Stimulated activated CD8-positive, alpha-beta memory T cell treated with anti-CD3 and anti-CD28 coated beads, Interleukin-4, amount 100 ng/mL, for 48 hours (primary cell): ENCODE measurements at places on chromosomes 11 and 22.

DNA sequence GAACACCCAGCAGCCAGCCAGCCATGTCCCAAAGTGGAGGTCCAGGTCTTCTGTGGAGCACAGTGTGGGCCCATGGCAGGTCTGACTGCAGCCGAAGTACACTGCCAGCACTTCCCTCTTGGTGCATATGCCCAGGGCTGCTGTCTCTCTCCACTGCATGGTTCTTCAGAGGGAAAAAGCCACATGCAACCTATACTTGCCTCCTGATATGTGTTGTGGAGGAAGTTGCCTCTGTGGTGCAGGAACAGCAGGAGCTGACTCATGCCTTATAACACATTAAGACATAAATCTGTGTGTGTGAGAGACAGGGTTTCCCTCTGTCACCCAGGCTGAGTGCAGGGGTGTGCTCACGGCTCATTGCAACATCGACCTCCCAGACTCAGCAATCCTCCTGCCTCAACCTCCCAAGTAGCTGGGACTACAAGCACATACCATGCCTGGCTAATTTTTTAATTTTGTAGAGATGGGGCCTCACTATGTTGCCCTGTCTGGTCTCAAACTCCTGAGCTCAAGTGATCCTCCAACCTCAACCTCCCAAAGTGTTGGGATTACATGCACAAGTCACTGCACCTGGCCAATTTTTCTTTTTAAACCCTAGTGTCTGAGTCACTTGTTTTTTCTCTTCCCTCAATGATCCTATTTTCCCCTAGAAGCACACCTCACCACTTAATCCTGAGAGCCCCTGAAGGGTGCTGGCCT is 98.8 kb downstream of the MPPED2 start:
- DNase-seq: no peak

DNA sequence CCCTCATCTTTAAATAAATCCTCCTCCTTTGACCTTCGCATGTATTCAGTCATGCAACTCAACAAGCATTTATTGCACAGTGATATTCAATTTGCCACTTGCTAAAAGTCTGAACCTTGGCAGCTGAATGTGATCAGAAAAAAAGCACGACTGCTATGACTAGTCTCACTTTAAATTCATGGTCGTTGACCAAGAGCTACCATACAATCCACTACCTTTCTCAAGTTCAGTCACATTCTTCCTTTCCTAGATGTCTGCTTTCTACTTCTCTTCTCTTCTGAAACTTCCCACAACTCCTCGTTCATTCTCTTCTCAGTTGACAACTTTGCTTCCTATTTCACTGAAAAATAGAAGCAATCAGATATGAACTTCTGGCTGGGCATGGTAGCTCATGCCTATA is 2.0 kb upstream of the SAA1 start:
- no peak for DNase-seq

- no peak for DNase-seq
These were observed 21.6 kb upstream of the NNMT start for GRCh38 chr11:114274637-114275036.

- DNase-seq: no peak
These were observed 186.6 kb upstream of the BDNF start for GRCh38 chr11:27886857-27887256.

DNA sequence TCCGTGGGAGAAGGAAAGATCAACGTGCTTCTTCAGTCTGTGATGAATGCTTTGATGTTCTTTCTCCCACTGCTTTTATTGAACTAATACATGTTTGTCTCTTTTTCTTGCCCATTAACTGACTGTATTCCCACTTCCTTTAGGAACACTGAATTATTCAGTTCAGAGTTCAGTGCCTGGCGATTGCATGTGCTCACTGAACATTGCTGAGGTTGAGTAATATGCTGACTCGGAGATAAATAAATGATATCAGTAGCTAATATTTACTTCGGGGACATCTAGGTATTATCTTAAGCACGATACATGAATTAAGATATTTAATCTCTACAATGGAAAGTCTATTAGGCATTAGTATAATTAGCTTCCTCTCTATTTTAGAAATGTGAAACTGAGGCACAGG is 102.3 kb upstream of the OR5AK2 start:
- DNase-seq: no peak

GRCh38 chr11:79083352-79083751 is 357.5 kb downstream of the TENM4 start:
- DNase-seq: no peak

DNA sequence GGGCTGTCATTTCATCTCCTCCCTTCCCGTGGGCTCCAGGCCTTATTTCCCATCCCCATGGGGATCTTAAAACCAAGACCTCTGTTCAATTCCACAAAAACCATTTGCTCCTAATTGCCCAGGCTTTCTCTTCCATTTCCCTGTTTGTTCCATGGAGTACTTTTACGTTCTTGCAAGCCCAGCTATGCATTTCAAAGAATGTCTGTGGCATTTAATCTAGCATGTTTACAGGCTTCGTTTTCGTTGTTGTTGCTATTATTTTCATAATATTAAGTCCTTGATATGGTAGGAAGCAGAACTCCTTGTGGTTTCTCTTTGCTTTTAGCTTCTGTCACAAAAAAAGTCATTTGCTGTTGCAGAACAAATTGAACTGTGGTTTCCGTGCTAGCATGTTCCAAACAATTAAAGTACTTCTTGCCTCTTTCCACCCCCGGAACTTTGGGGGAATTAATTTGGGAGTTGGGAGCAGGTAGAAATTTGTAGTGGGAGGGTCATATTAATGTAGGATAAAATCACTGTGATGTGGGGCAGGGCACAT is 68.1 kb upstream of the SLC22A12 start:
- DNase-seq: no peak

- no peak for DNase-seq
These were observed 91.1 kb downstream of the ATXN10 start for GRCh38 chr22:45762545-45763235.

DNA sequence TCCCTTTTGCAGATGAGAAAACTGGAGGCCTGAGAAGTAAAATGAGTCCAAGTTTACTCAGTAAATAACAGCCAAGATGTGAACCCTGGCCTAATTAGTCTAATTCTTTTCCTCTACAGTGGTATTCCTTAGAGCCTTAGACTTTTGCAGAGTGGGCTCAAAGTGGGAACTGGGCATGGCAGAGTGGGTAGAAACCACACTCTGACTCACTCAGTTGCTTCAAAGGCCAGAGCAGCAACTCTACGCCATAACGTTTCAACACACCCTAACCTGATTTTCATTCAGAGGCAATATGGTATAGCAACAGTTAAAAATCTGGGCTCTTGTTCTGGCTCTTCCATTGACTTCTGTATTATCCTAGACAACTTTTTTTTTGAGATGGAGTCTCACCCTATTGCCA is 2.8 kb downstream of the THRSP start:
- DNase-seq: no peak

- no peak for DNase-seq
These were observed 36.1 kb upstream of the AMPD3 start for GRCh38 chr11:10418950-10419310.

- no peak for DNase-seq
These were observed 28.0 kb downstream of the SWAP70 start for GRCh38 chr11:9691865-9692264.

- DNase-seq: no peak
These were observed 38.4 kb upstream of the PRSS23 start for GRCh38 chr11:86761978-86762377.

GRCh38 chr11:111347002-111347722 is 31.9 kb downstream of the POU2AF1 start:
- DNase-seq: no peak

- DNase-seq: no peak
These were observed 41.8 kb downstream of the DDI1 start for GRCh38 chr11:104078245-104078644.

GRCh38 chr22:31425331-31426050 is 26.1 kb downstream of the DRG1 start:
- DNase-seq: no peak

GRCh38 chr22:25077964-25078363 is 121.7 kb upstream of the CRYBB3 start:
- DNase-seq: no peak

DNA sequence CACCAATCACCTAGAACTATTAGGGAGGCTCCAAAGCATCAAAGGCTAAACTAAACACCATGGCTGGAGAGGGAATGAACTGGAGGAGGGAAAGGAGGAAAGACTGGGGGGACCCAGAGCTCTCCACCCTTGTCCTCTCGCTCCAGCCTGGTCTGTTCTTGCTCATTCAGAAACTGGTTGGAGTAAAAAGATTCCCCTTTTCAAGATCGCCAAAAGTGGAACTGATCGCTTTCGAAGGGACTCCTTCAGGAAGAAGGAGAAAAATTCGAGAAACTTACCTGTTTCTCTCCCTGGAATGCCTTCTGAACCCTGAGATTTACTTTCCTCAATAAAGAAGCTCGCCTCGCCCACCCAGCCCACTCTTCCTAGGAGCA is 46.9 kb downstream of the OR4D9 start:
- DNase-seq: no peak

- no peak for DNase-seq
These were observed 77.5 kb upstream of the SEPTIN5 start for GRCh38 chr22:19636696-19637407.

- DNase-seq: no peak
These were observed 21.1 kb downstream of the MRGPRD start for GRCh38 chr11:68959465-68960293.

DNA sequence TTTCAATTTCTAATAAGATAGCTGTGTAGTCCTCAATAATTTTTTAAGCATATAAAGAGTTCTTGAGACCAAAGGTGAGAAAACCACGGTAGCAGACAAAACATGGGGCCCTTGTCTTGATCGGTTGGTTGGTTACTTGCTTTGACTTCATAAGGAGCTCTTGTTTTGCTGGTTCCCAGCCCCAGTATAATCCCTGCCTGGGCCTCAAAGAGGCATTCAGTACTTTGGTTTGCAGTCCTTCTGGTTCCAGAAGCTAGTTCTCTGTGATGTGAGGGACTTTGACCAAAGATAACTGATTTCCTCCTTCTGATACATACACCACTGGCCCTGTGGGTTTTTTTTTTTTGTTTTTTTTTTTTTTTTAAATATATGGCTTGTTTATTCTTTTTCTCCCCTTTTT is 17.1 kb downstream of the MARK2 start:
- DNase-seq: no peak

DNA sequence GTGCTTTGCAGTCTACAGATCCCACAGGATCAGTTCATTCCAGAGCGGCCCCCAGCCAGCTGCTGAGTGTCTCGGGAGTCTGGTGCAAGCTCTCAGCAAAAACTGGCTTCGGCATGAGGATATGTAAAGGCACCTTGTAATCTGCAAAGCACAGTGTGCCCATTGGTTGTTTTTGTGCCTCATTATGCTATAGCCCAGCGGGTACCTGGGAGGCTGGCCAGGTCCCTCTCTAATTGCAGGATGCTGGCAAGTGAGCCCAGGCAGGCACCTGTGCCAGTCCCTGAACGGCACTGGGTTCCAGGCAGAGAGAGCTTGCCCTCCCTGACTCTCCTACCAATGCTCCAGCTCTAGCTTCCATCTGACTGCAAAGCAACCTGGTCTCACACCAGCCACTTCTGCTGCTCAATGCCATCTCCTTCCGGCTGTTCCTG is 128.7 kb downstream of the DSCAML1 start:
- DNase-seq: no peak

DNA sequence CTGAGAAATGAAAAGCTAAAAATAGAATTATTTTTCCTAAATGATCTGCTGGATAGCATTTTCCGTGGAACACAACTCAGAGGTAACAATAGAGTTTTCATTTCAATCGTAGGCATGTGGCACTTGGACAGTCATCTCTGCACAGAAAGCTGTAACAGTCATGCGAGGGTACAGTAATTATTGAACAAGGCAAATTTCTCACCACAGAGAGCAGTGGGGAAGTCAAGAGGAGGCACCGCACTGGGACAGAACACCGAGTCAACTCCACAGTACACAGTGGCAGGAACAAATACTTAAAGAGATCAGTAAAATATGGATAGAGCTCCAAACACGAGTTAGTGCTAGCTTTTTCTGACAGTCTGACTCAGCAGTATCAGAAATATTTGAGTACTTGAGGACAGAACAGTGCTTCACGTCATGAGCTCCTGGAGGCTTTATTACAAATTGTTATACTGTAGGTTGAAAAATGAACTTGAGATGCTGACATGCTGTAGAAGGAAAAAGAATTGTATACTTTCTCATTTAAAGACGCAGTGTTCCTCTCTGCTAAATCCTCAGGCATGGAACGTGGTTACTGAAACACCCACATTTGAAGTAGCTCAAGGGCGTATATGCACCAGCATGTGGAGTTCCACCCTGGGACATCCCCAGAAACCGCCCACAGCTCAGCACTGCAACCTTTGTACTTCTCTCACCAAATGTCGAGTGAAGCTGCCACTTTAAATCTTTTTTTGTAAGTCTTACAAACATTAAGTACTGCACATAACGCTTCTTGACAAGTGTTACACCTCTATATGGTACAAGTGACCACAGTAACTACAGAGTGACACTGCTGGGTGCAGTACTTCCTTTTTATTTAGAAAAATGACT is 27.4 kb upstream of the YPEL1 start:
- DNase-seq: peak; percentile 64

DNA sequence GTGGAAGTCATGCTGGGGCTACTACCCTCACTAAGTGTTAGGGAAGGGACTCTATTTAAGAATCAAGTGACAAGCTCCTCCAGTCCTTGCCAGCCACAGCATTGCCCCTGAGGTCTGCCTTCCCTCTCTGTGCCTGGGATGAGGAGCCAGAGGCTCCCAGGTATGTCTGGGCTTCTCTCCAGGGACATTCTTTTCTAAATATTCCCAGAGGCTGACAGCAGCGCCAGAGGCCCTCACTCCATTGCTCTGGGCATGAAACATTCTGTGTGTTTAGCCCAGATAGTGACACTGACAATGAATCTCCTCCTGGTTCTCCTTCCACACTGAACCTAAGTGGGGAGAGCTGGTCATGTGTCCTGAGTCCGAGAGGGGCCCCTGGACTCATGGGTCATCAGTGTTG is 2.2 kb downstream of the OR51E1 start:
- no peak for DNase-seq

DNA sequence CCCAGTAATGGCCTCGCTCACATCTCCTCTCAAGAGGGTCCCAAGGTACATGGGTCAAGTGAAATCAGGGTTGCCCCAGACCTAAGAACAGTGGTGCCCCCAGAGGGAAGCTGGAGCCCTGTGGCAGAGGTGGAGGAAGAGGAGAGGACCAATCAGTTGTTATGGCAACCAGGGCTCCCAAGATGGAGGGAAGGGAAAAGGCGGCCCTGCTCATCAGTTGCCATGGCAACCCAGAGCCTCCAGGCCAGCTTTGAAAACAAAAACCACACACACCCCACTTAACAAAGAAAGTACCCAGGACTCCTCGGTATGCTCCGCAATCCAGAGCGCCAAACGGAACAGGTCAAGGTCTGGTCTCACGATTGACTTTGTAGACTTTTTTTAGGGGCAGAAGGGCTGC is 53.5 kb upstream of the SLC35C1 start:
- DNase-seq: no peak

DNA sequence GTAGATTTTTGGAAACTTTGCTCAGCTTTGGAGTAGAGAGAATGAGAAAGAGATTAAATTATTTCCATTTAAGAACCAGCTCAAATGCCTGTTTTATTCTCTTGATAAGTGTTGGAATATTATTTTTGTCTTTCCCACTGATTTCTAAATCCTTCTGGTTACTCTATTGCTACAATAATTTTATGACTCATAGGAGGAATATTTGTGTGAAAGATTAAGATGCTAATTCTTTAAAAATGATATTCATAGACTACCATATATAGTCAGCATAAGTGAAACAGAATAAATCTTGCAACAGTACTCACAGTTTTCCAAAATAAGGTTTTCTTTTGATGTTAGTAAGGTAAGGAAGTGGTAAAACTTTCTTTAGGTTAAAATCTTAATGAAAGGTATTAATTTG is 60.9 kb downstream of the YAP1 start:
- DNase-seq: no peak

- peak; percentile 31 for DNase-seq
These were observed 64.8 kb downstream of the TBC1D22A start for GRCh38 chr22:46827136-46827780.

- DNase-seq: peak; percentile 46
These were observed 113.6 kb downstream of the MICAL2 start for GRCh38 chr11:12223771-12224536.
